ENCODE measurements at places on chromosomes 13 and 19. TPM values are rescaled to one million over a fixed set of nuclear protein-coding genes. Genes with fewer than 3 reads are reported as not detected.

DNA sequence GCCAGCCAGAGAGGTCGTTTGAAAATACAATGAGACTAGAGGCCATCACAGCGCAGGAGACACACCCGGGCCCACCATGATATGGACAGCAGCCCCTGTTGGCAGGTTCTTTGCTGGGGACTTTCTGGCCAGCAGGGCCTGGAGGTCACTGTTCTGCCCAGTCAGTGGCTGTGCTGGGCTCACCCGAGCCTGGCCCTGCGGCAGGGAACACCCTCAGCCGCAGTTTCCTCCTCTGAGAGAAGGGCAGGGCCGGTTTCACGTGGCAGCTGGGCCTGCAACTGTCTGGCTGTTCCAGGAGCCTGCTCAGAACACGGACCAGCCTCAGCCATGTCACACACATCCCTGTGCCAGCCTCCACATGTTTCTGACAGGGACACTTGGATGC, 39.4 kb downstream of the ADPRHL1 start:
- no peak for DNase-seq

DNA sequence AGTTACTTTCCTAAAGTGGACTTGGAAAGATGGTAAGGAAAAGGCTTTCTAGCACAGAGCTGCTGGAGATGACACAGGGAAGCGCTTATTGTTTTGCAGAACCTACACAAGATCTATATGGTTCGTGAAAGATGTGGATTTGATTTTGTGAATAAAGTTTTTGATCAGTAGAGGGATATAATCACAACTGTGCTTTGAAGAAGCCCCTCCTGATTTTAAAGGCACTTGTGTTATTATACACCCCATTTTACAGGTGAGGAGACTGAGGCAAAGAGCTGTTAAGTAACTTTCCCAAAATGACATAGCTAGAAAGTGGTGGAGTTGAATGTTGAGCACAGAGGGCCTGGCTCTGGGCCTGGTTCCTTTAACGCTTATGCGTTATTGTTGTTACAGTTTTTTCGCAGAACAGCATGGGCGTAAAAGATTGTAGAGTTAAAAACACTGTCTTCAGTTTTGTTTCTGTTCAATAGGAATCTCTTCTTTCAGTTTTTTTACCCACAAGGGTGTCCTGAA, 1.4 kb downstream of the TDRD3 start:
- peak; percentile 12 for DNase-seq

DNA sequence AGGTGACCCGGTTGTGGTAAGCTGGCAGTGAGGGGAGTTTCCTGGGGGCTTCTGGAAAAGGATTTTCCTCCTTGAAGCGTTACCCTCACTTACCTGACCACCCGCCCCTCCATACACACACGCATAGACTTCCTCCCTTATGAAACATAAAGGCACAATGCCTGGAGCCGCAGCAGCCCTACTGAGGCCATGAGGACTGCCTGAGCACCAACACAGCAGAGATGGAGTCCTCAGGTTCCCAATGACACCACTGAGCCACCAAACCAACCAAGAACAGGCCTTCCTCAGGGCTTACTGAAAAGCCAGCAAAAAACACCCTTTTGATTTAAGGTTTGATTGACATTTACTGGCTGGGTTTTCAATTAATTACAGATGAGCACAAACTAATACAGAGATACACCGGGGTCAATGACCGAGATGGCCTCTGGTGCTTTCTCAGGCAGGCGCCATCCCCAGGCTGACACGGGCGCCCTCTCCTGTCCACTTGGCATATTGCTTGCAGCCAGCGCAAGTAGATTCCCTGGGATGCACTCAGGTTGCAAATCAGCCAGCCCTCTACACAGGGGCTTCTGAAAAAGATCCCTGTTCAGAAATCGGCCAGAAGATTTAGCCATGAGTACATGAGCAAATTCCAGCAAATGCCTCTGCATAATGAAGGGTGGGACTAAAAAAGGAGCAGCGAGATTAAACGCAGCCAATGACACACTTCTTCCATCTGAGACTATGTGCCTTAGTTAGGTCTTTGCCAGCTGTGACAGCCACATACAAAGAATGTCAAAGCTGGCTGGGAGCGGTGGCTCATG, 14.8 kb downstream of the OPA3 start:
- DNase-seq: no peak

DNA sequence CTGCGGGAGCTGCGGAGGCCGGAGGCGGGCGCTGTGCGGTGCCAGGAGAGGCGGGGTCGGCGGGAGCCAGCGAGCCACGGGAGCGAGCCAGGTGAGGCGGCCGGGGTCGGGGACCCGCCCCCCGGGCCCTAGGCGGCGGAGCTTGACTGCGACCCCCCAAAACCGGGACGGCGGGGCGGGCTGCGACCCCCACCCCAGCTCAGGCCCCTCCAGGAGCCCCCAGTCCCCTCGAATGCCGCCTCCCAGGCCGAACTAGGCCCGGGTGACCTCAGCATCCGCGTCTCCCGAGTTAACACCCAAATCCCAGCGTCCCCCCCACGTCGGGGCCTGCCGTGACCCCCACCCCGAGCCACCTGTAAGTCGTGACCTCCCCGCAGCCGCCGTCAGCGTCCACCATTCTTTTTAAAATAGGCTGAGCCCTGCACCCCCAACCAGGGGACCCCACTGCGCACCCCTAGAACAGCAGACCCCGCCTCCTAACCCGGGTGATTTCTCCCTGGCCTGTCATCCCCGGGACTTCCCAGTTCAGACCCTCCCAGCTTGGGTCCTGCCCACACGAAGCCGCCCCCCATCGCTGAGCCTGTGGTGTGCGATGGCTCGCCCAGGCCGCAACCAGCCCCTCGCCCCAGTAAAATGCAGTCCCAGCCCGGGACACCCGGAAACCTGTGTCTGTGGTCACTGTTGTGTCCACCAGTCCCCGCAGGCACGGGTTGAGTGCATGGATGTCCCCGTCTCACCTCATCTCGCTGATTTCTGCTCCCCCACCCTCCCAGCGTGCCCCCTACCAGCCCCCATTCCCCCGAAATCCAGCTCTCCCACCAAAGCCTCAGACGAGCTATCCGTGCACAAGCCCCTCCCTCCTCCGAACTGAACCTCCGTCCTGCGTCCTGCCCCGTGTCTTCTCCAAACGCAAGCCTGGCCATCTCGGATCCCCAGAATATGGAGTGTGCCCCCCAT, 551 bp downstream of the FZR1 start:
- DNase-seq: no peak

- DNase-seq: no peak
Observed at GRCh38 chr13:95874286-95874685, 178.9 kb downstream of the UGGT2 start.

IGFL2 gene
- not detected for polyA plus RNA-seq

NLRP11 gene
- 0.23 TPM for polyA plus RNA-seq

PDX1 gene
- not detected for polyA plus RNA-seq
